ENCODE measurements at places on chromosomes 1 and 21.

- no peak overlapping the region for H3K4me3 ChIP-seq
- no peak for DNase-seq
- peaks cover 4% of the 10 kb centered on the region for H3K27me3 ChIP-seq
- no peaks in the 10 kb centered on the region for H3K36me3 ChIP-seq
Measured at GRCh38 chr21:24899138-24899537, 708.1 kb downstream of the MRPL39 start.

DNA sequence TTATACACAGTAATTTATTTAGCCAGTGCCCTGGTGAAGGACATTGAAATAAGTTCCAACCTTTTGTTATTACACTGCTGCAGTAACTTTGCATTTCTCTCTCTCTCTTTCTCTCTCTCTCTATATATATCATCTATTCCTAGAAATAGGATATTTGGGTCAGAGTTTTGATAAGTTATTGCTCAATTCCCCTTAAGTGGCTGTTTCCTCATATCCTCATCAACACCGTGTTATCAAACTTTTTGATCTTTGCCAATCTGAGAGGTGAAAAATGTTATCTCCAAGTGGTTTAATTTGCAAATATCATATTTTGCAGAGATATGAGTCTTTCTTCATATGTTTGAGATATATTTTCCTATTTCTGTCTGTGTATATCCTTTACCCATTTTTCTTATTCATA is 1.6 kb upstream of the SRSF4 start:
- DNase-seq, result no peak
- H3K4me1 ChIP-seq, result peaks cover 20% of the 10 kb centered on the region
- H3K27me3 ChIP-seq, result no peaks in the 10 kb centered on the region
- no peak overlapping the region for H3K27ac ChIP-seq
- no peak overlapping the region for H3K4me3 ChIP-seq

DNA sequence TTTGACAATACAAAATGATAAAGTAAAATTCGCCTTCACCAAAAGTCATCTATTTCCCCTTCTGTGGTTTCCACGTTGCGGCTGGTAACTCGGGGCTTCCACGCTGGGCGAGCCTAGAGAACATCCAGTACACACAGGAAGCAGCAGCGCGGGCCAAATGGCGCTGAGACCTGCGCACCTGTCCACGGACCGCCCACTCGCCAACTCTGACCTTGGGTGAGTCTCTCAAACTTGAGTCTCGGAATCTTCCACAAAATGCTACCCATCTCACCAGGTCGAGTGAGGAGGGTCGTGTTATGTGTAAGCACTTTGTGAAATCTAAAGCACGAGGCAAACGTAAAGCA is 820 bp upstream of the TTF2 start:
- H3K4me1 ChIP-seq, result peaks cover 23% of the 10 kb centered on the region
- H3K36me3 ChIP-seq, result peaks cover 16% of the 10 kb centered on the region
- peak; percentile 50 for DNase-seq
- H3K4me3 ChIP-seq, result no peak overlapping the region
- no peak overlapping the region for H3K27ac ChIP-seq

DNA sequence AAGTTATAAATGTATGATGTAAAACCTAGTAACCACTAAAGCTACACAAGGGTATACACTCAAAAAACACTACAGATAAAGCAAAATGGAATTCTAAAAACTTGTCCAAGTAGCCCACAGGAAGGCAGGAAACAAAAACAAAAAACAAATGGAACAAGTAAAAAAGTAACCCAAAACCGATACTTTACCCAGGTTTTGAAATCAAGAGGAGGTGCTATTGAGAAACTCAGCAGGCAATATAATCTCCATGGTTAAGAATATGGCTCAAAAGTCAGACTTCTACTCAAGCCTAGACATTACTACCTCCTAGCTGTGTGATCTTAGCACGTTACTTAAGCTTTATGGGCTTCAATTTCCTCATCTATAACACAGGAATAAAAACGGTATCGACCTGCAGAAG is 13.3 kb downstream of the RBBP5 start:
- peaks cover 8% of the 10 kb centered on the region for H3K4me1 ChIP-seq
- DNase-seq, result no peak
- no peak overlapping the region for H3K4me3 ChIP-seq

- DNase-seq, result peak; percentile 74
- peak overlapping the region; percentile 93 for H3K4me3 ChIP-seq
Measured at GRCh38 chr1:89762779-89763648, 57.8 kb upstream of the LRRC8D start.

DNA sequence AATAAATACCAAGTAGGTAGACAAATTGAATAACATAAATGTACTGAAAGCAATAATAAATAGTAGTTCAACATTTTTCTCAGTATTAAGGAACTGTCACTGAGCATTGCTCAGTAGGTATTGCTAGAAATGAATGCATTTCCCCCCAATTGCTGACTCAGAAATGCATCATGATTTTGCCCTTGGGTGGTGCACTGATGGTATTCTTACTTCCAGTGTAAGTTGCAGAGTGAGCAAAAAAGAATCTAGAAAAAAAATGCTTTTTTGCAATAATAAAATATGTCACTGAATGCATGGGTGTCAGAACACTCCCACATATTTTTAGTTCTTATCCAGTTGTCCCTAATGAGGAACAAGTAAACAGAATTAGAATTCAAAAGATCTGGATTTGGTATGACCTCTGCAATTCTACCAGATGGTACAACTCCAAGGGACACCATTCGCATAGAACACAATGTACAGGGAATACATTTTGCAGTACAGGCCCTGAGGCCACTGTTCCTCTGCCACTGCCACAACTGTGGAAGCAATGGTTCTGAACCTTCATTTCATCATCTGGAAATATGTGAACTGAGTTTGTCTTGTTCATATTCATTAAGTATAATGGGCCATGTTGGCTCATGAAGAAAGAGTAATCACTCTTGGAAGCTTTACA is 78.0 kb downstream of the ATP6V1G3 start:
- H3K4me3 ChIP-seq, result no peak overlapping the region
- no peak for DNase-seq
- H3K27me3 ChIP-seq, result no peaks in the 10 kb centered on the region
- no peaks in the 10 kb centered on the region for H3K4me1 ChIP-seq
- H3K27ac ChIP-seq, result no peak overlapping the region

DNA sequence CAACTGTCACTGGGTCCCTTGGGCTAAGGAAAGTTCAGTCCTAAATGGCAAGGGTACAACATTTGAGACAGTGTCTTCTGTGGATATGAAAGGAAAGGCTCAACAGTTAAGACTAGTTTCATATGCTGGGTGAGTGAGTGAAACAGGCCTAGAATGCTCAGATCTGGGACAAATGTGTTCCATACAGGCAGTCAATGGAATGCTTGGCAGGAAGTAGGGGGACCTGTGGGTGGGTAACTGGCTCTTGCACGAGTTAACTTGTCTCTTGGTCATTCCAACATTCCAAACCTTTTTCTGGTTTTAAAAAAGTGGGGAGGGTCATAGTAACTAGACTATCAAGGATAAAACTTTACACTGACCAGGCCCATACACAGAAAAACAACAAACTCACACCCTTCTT is 17.8 kb upstream of the ADAM30 start:
- H3K4me3 ChIP-seq, result no peak overlapping the region
- H3K27ac ChIP-seq, result no peak overlapping the region
- peaks cover 5% of the 10 kb centered on the region for H3K4me1 ChIP-seq

GRCh38 chr1:65207317-65207716 is 59.3 kb downstream of the AK4 start:
- no peaks in the 10 kb centered on the region for H3K36me3 ChIP-seq
- H3K4me1 ChIP-seq, result peaks cover 6% of the 10 kb centered on the region
- DNase-seq, result no peak
- no peaks in the 10 kb centered on the region for H3K27me3 ChIP-seq
- H3K27ac ChIP-seq, result peak overlapping the region; percentile 38

DNA sequence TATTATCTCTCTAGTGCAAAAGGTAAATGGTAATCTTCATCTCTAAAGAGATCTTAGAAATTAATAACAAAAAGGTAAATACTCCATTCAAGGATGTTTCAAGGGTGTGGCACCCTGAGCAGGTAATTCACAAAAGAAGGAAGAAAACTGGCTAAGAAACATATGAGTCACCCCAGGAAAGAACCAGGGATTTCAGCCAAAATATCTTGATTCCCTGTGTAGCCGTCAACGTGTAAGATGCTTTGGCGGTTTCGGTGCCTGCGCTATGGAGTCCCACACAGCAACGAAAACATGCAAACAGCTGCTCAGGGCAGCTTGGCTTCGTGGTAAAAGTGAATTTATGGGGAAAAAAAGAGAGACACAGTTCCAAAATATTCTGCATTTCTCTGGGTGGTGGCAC is 3.7 kb downstream of the ITGB2 start:
- H3K4me1 ChIP-seq, result peaks cover 70% of the 10 kb centered on the region
- H3K27ac ChIP-seq, result peak overlapping the region; percentile 96
- H3K27me3 ChIP-seq, result no peaks in the 10 kb centered on the region
- peak overlapping the region; percentile 83 for H3K4me3 ChIP-seq

GRCh38 chr1:8015809-8016165 is 10.3 kb downstream of the ERRFI1 start:
- H3K4me1 ChIP-seq, result no peaks in the 10 kb centered on the region
- no peak overlapping the region for H3K27ac ChIP-seq
- no peak for DNase-seq
- H3K27me3 ChIP-seq, result peaks cover 8% of the 10 kb centered on the region
- H3K4me3 ChIP-seq, result no peak overlapping the region

GRCh38 chr1:204319462-204319861 is 40.3 kb downstream of the PLEKHA6 start:
- H3K36me3 ChIP-seq, result no peaks in the 10 kb centered on the region
- DNase-seq, result no peak
- H3K27me3 ChIP-seq, result no peaks in the 10 kb centered on the region
- H3K4me1 ChIP-seq, result no peaks in the 10 kb centered on the region
- no peak overlapping the region for H3K27ac ChIP-seq
- H3K4me3 ChIP-seq, result no peak overlapping the region

GRCh38 chr1:1128454-1129139 is 12.7 kb upstream of the C1orf159 start:
- H3K4me1 ChIP-seq, result peaks cover 5% of the 10 kb centered on the region
- no peaks in the 10 kb centered on the region for H3K27me3 ChIP-seq
- H3K36me3 ChIP-seq, result no peaks in the 10 kb centered on the region
- H3K4me3 ChIP-seq, result no peak overlapping the region
- no peak for DNase-seq

DNA sequence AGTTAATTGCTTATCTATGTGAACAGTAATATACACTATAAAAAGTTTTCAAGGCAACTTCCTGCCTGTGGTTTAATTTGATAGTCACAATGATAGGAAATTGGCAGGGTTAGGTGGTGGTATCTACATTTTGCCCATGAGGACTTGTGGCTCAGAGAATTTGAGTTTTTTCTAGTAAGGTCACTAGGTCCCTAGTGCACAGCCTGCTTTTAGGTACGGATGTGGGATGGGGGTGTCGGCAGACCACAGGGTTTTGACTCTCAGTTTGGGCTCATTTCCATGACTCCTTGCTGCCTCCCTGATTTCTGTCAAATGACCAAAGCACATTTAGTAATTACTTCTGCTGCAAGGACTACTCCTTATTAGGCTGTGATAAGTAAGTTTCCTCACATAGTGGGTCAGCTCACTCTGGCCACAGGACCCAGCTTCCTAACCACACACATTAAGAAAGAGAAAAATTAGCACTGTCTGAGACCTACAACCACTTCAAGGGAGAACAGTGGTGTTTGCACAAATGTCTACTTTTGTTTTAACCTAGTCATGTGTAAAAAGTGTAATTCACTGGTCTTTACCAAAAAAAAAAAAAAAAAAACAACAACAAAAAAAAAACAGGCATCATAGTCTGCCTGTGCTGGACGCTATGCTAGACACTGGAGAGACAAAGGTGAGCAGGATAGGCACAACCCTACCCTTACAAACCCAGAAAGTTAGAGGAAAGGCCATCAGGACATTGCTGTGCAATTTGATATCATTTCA is 43.7 kb downstream of the MRPL39 start:
- peaks cover 59% of the 10 kb centered on the region for H3K4me1 ChIP-seq
- DNase-seq, result no peak
- H3K4me3 ChIP-seq, result peak overlapping the region; percentile 97

GRCh38 chr1:167645625-167646414 is 15.8 kb downstream of the RCSD1 start:
- H3K27me3 ChIP-seq, result no peaks in the 10 kb centered on the region
- peak overlapping the region; percentile 32 for H3K4me3 ChIP-seq
- H3K36me3 ChIP-seq, result no peaks in the 10 kb centered on the region
- peaks cover 94% of the 10 kb centered on the region for H3K4me1 ChIP-seq
- DNase-seq, result no peak
- H3K27ac ChIP-seq, result peak overlapping the region; percentile 94

DNA sequence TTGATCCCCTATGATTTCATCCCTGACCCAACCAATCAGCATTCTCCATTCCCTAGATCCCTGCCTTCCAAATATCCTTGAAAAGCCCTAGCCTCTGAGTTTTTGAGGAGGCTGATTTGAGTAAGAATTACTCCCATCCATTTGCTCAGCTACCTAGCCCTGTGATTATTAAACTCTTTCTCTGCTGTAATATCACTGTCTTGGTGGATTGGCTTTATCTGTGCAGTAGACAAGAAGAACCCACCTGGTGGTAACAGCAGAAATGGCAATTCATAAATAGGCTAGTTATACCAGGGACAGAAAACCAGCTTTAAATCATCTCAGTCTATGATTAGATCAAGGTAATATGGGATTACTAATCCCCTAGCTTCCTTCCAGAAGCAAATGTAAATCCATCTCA is 13.0 kb downstream of the IL20 start:
- DNase-seq, result no peak
- no peak overlapping the region for H3K27ac ChIP-seq
- peaks cover 43% of the 10 kb centered on the region for H3K36me3 ChIP-seq
- H3K4me3 ChIP-seq, result no peak overlapping the region
- no peaks in the 10 kb centered on the region for H3K4me1 ChIP-seq

DNA sequence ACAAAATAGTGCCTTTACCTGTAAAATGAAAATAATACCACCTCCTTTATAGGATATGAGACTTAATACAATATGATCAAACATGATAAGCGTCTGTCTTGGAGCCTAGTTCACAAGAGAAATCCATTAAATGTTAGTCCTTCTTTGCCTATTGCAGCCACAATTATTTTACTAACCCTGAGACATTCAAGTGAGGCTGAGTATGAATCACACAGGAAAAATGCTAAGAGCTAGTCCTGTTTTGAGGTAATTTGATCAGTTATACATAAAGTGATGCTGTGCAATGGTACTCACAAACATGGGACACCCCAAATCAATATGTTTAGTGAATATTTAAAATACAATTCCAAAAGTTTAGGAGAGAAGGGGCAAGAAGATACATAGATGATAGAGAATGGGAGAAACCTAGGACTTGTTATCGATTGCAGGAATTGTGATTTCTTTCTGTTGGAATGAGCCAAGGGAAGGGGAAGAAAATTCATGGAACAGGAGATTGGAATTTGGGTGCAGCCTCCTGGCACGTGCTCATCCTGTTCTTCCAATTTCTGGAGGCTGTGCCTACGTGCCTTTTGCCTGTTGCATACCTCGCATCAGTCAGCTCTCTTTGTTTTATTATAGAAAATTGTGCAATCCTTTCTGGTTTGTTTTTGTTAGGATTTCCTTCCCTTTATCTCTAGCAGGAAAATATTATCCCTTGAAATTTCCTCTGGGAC is 39.9 kb upstream of the BACH1 start:
- H3K36me3 ChIP-seq, result peaks cover 13% of the 10 kb centered on the region
- H3K4me3 ChIP-seq, result no peak overlapping the region
